ENCODE measurements at places on chromosomes 3 and 15.

DNA sequence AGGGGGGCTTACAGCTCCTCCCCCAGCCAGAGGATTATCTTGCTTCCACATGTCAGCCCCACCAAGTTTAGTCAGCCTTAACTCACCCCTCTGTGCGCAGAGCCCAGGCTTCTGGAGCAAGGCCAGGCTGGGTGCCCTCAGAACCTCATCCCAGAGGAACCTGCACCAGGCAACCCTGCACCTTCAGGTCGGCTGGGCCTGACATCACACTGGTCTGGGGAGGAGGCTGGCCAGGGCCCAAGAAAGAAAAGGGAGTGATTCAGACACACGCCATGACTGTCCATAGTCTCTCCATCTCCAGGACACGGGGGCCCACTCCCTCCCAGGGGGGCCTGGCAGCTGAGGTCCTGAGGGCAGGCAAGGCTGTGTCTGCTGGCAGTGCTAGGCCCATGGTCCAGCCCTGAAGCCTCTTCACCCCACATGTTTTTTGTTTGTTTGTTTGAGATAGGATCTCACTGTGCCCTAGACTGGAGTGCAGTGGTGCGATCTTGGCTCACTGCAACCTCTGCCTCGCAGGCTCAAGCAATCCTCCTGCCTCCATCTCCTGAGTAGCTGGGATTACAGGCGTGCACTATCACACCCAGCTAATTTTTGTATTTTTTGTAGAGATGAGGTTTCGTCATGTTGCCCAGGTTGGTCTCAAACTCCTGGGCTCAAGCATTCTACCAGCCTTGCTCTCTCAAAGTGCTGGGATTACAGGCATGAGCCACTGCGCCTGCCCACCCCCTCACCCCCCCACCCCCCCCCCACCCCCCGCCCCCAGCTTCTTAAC, 11.1 kb downstream of the TNK2 start:
- DNase-seq = no peak

DNA sequence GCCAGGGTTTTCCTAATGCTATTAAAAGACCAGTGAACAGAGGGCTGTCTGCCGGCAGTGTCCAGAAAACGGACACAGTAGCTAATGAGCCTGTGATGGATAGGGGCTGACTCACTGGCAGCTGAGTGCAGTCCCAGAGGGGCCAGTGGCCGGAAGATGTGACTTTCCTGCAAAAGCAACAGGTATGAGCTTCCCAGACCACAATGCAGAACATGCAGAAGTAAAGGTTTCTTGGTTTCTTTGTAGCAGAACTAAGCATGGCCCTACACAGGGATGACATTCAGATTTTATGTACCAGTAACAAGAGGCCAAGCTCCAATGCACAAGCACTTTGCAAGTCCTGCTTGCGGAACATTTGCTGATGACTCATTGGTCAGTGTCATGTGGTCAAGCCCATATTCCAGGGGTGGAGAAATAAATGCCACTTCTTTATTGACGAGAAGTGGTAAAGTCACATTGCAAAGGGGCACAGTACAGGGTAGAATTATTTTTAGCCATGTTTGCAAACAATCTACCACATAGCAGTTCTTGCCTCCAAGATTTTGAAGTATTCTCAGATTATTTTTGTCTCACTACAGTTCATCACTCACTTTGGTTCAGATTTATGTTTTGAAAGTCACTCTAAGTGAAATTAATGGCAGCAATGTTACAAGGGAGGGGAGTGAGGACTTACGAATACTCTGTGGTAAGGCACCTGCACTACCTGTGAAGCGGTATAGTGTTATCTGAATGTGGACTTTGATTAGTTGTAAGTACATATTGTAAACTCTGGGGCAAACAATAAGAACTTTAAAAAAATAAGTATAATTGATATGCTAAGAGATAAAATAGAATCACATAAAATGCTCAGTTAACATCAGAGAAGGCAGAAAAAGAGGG, 263.3 kb downstream of the ABHD5 start:
- no peak for DNase-seq

- no peak for DNase-seq
Observed at GRCh38 chr15:90765966-90766365, 48.8 kb downstream of the BLM start.

DNA sequence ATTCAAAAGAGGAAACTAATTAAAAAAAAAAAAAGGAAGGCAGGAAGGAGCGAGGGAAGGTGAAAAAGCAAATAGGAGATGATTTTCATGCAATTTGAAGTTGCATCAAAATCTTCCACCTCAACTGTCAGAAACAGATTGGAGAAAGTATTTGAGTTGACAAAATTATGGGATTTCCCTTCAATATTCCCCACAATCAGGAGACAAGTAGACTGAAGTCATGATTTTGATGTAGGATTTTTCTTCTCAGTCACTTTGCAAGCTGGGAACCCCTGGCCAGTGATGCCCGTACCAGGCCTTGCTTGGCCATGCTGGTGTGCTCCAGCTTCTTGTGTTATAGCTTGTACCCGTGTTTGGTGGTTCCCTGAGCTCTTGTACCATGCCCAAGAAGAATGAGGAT, 854.5 kb upstream of the CFAP20DC start:
- no peak for DNase-seq

- DNase-seq = no peak
Observed at GRCh38 chr3:170713653-170714052, 127.8 kb upstream of the SLC7A14 start.
